ENCODE measurements at places on chromosomes 3 and 15. TPM values are rescaled to one million over a fixed set of nuclear protein-coding genes. Genes with fewer than 3 reads are reported as not detected.

CEMIP gene
- 1.2 TPM for total RNA-seq

ACTC1 gene
- not detected for total RNA-seq

PAQR9 gene
- total RNA-seq, result not detected

TMED3 gene
- 97.3 TPM for total RNA-seq

FETUB gene
- 0.07 TPM for total RNA-seq

PSTPIP1 gene
- 7.1 TPM for total RNA-seq

GRM7 gene
- total RNA-seq, result not detected

WNT5A gene
- total RNA-seq, result 19.6 TPM

ENTPD3 gene
- 2.4 TPM for total RNA-seq

TMEM108 gene
- total RNA-seq, result 0.07 TPM

WDR49 gene
- not detected for total RNA-seq

CFAP161 gene
- not detected for total RNA-seq

SCAP gene
- total RNA-seq, result 54.7 TPM

RARRES1 gene
- total RNA-seq, result not detected

EFL1 gene
- 32.6 TPM for total RNA-seq

ECE2 gene
- not detected for total RNA-seq

MAPKBP1 gene
- total RNA-seq, result 61.7 TPM

CERS3 gene
- 14.1 TPM for total RNA-seq

OXTR gene
- total RNA-seq, result 0.63 TPM

SENP7 gene
- total RNA-seq, result 6.4 TPM

SLC25A36 gene
- 42.2 TPM for total RNA-seq

PLSCR5 gene
- not detected for total RNA-seq

AGTR1 gene
- total RNA-seq, result not detected

MEIS2 gene
- 14.9 TPM for total RNA-seq

ADAMTS9 gene
- total RNA-seq, result 0.07 TPM

THRB gene
- total RNA-seq, result 3.1 TPM

C3orf49 gene
- total RNA-seq, result not detected

SENP8 gene
- 2.8 TPM for total RNA-seq

LCTL gene
- 0.14 TPM for total RNA-seq

LMCD1 gene
- 2.3 TPM for total RNA-seq

ZNF502 gene
- 3.9 TPM for total RNA-seq

Measured in foreskin keratinocyte (primary cell).